CD8-positive, alpha-beta T cell (primary cell): ENCODE measurements at places on chromosomes 6 and 20. TPM values are rescaled to one million over a fixed set of nuclear protein-coding genes. Genes with fewer than 3 reads are reported as not detected.

Gene HNF4A
- total RNA-seq, result not detected

Gene HSPA12B
- not detected for total RNA-seq

Gene MCHR2
- not detected for total RNA-seq

Gene BHLHE23
- 0.44 TPM for total RNA-seq

Gene BNIP5
- not detected for total RNA-seq

Gene GRM4
- 0.05 TPM for total RNA-seq

Gene CTCFL
- total RNA-seq, result not detected

Gene APOBEC2
- not detected for total RNA-seq

Gene RAET1L
- not detected for total RNA-seq

Gene PRDM13
- total RNA-seq, result not detected

Gene CNPY3
- 47.4 TPM for total RNA-seq

Gene TASP1
- total RNA-seq, result 11.5 TPM

Gene LTB
- 204 TPM for total RNA-seq

Gene KCNK15
- total RNA-seq, result not detected

Gene SLC2A10
- total RNA-seq, result not detected

Gene NT5DC1
- total RNA-seq, result 23.3 TPM

Gene PERP
- 1.9 TPM for total RNA-seq

Gene RNF182
- total RNA-seq, result not detected

Gene HLA-DPA1
- 40.5 TPM for total RNA-seq

Gene ETV7
- 0.30 TPM for total RNA-seq

Gene CRISP2
- not detected for total RNA-seq

Gene MAS1
- total RNA-seq, result not detected

Gene MAFB
- total RNA-seq, result 0.62 TPM

Gene COL9A1
- not detected for total RNA-seq

Gene RIMS1
- total RNA-seq, result not detected

Gene EMILIN3
- total RNA-seq, result not detected

Gene ADGB
- total RNA-seq, result not detected

Gene GJA10
- total RNA-seq, result not detected

Gene SYCP2L
- not detected for total RNA-seq

Gene DAAM2
- not detected for total RNA-seq

Gene RIMS4
- not detected for total RNA-seq

Gene ZC2HC1B
- total RNA-seq, result not detected

Gene SIRPD
- not detected for total RNA-seq

Gene TAAR6
- not detected for total RNA-seq

Gene OPRM1
- not detected for total RNA-seq

Gene TEAD3
- not detected for total RNA-seq

Gene WFDC9
- not detected for total RNA-seq

Gene DOK5
- not detected for total RNA-seq

Gene OR2J3
- not detected for total RNA-seq

Gene MEI4
- not detected for total RNA-seq

Gene SLCO4A1
- 4.5 TPM for total RNA-seq

Gene CASS4
- 23.5 TPM for total RNA-seq

Gene ANKRD66
- total RNA-seq, result not detected

Gene EPHA7
- not detected for total RNA-seq

Gene NKX2-2
- not detected for total RNA-seq

Gene C20orf96
- 2.6 TPM for total RNA-seq

Gene TREML1
- not detected for total RNA-seq

Gene NELFE
- 55.1 TPM for total RNA-seq

Gene KIAA1755
- total RNA-seq, result not detected

Gene PTK6
- total RNA-seq, result 0.14 TPM

Gene ATF6B
- 69.3 TPM for total RNA-seq

Gene ZSCAN26
- total RNA-seq, result 11.1 TPM

Gene TREML2
- total RNA-seq, result 0.36 TPM

Gene DUSP15
- not detected for total RNA-seq

Gene LRRC73
- 0.90 TPM for total RNA-seq

Gene C20orf173
- not detected for total RNA-seq

Gene TPMT
- 4.7 TPM for total RNA-seq
